SJCRH30 (cell line): ENCODE measurements at places on chromosomes 7 and 10.
A peak's percentile ranks its signal among the peaks of the same experiment; 100 is the strongest.

DNA sequence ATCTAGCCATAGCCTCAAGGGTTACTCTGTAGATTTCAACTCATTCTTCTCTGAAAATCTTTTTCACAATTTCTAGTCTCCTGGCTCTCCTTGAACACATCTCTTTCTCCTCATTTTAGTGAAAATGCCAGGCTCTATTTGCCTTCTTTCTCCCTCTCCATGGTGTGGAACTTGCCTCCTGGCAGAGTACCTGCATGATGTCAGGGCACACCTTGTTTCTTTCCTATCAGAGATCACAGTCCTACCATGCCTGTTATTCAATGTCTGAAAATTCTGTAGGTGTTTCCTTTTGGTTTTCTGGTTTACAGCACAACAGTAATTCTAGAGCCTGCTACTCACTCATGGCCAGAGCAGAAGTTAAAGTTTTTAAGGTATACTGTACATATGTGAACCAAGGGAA, 237.8 kb downstream of the ADK start:
- DNase-seq = no peak
- no peaks in the 10 kb centered on the region for H3K4me1 ChIP-seq
- H3K27me3 ChIP-seq = no peaks in the 10 kb centered on the region
- H3K4me3 ChIP-seq = no peak overlapping the region
- no peak overlapping the region for H3K27ac ChIP-seq

DNA sequence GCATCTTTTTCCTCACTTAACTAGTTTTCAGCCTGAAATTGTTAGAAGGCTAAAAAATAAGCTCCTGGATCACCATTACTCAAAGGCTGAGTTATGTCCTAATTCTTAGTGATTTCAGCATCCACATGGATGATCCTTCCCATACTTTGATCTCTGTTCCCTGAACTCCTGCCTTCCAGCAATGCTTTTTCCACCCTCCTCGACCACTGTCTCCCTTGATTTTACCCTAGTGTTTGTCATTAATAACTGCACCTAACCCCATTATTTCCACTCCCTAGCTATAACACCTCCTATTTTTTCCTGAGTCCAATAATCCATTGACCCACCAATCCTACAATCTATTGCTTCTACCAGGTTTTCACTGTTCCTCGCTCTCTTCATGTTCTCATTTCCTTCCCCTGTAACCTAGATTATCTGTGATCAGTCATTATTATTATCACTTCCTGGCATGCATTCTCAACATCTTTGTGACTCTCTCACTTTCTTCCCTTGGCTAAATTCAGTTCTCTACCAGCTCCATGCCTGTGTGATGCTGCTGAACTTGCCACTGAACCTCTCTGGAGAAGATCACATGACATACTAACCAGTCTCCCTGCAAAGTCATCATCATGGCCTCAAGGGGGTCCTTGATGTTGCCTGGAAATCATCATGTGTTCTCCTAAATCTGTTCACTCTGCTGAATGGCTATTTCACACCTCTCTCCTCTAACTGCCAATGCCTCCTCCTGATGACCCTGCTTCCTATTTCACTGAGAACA, 6.5 kb upstream of the CALU start:
- peaks cover 10% of the 10 kb centered on the region; the same call in 1 of the 2 replicates for H3K27me3 ChIP-seq
- no peak overlapping the region for H3K27ac ChIP-seq
- peaks cover 10% of the 10 kb centered on the region for H3K4me1 ChIP-seq
- H3K36me3 ChIP-seq = no peaks in the 10 kb centered on the region
- DNase-seq = no peak

DNA sequence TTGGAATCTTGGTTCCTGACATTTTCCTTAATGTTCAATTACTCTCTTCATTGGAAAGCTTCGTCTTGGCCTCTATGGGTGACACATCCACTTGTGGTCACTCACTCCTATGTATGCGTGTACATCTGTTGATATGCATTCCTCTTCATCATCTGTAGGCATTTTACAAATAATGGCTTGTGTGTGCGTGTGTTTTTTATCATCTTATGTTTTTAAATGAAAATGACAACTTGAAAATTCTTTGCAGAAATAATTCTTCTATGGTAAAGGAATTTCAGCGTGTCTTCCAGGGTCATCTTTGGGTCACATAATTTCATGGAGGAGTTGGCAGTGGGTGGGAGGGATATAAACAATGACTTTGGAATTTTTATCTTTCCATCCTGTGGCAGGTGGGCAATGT, 925.1 kb downstream of the LRMDA start:
- H3K27me3 ChIP-seq = no peaks in the 10 kb centered on the region
- H3K27ac ChIP-seq = peak overlapping the region; percentile 68
- H3K4me3 ChIP-seq = no peak overlapping the region
- DNase-seq = peak; percentile 16
- H3K36me3 ChIP-seq = no peaks in the 10 kb centered on the region
- H3K4me1 ChIP-seq = peaks cover 27% of the 10 kb centered on the region

- DNase-seq = peak; percentile 7
- H3K4me3 ChIP-seq = no peak overlapping the region
- no peaks in the 10 kb centered on the region for H3K36me3 ChIP-seq
- no peak overlapping the region for H3K27ac ChIP-seq
These were observed 218.2 kb downstream of the ANK3 start for GRCh38 chr10:60171436-60172013.

GRCh38 chr10:28326516-28327490, 23.9 kb upstream of the MPP7 start:
- H3K27ac ChIP-seq = no peak overlapping the region
- H3K27me3 ChIP-seq = no peaks in the 10 kb centered on the region
- DNase-seq = peak; percentile 50
- H3K4me1 ChIP-seq = peaks cover 23% of the 10 kb centered on the region
- no peak overlapping the region for H3K4me3 ChIP-seq

- H3K36me3 ChIP-seq = 0 out of 2 replicates have a peak, but pooled peaks cover under 1% of the 10 kb centered on the region
- H3K4me1 ChIP-seq = peaks cover 40% of the 10 kb centered on the region
- peak; percentile 74 for DNase-seq
- peak overlapping the region; percentile 25 for H3K4me3 ChIP-seq
- H3K27me3 ChIP-seq = no peaks in the 10 kb centered on the region
- peak overlapping the region; percentile 95 for H3K27ac ChIP-seq
These were observed 135.3 kb downstream of the KIAA1217 start for GRCh38 chr10:24344279-24344678.

DNA sequence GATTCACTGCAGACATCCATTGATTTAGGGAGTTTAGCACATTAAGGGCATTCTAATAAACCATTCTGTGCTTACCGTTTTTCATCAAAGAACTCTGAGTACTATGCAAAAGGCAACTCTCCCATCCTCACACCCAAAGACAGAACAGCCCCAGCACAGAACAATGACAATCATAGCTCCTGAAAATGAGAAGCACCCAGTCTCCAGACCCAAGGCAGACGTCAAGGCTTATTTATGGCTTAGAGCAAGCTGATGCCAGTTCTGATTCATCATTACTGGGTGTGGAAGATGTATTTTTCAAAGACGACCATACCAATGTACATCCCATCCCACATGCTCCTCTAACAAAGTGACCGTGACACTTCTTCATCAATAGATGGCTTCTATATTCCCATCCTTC, 67.6 kb downstream of the OSBPL3 start:
- H3K4me1 ChIP-seq = peaks cover 5% of the 10 kb centered on the region; the same call in 1 of the 2 replicates
- no peak overlapping the region for H3K4me3 ChIP-seq
- no peaks in the 10 kb centered on the region for H3K27me3 ChIP-seq

DNA sequence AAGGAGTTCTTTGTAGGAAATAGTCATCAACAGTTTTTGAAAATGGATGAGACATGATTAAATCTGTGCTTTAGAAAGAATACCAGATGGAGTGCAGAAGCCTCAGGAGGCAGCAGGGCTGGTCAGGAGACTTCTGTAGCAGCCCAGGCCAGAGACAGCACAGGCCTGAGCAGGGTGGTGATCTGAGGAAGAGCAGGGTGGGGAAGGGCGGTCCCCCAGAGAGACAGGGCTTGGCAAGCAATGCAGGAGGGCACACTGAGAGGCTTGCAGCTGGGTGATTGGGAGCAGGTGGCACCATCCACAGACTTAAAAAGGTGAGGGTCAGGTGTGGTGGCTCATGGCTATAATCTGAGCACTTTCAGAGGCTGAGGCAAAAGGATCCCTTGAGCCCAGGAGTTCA, 4.3 kb upstream of the SMKR1 start:
- no peak overlapping the region for H3K27ac ChIP-seq
- H3K4me3 ChIP-seq = no peak overlapping the region
- DNase-seq = no peak
- H3K4me1 ChIP-seq = no peaks in the 10 kb centered on the region

DNA sequence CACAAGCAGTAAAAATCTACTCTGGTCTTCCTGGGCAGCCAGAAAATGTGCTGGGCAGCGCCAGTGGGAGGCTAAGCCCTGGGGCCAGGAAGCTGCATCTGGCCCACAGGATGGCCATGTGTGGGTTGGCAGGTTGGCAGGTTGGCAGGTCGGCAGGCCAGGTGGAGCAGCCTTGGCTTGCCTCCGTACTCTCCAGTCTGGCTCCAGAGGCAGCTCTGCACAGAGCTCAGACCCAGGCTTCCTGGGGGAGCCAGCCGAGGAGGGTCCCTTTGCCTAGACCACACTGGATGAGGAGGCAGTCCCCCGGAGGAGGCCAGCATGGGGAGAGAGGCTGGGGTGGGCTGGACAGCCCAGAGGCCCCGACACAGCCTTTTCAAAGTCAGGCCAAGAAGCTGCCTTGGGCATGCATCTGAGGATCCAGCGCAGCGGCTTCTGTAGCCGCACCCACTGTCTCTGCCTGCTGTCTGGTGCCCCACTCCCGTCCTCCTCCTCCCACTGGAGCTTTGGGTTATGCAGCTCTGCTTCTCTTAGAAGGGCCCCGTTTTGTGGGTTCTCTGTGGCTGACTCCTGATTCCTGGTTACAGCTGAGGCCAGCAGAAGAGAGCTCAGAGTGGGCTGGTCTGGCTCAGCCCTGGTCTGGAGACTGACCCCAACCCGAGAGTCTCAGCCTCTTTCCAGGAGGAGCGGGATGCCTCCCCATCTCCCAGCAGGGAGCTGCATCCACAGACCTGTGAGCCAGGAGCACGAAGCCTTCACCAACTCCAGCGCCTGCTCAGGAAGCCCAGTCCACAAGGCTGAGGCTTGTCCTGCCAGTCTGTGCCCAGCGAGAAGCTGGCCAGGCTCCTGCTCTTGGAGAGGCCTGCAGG, 44.6 kb downstream of the CFAP46 start:
- DNase-seq = no peak
- H3K4me1 ChIP-seq = no peaks in the 10 kb centered on the region
- no peaks in the 10 kb centered on the region for H3K27me3 ChIP-seq
- no peaks in the 10 kb centered on the region for H3K36me3 ChIP-seq
- H3K27ac ChIP-seq = no peak overlapping the region

- DNase-seq = no peak
- no peak overlapping the region for H3K27ac ChIP-seq
- no peaks in the 10 kb centered on the region for H3K36me3 ChIP-seq
- H3K4me3 ChIP-seq = no peak overlapping the region
These were observed 33.1 kb upstream of the TMEM26 start for GRCh38 chr10:61486251-61486650.

DNA sequence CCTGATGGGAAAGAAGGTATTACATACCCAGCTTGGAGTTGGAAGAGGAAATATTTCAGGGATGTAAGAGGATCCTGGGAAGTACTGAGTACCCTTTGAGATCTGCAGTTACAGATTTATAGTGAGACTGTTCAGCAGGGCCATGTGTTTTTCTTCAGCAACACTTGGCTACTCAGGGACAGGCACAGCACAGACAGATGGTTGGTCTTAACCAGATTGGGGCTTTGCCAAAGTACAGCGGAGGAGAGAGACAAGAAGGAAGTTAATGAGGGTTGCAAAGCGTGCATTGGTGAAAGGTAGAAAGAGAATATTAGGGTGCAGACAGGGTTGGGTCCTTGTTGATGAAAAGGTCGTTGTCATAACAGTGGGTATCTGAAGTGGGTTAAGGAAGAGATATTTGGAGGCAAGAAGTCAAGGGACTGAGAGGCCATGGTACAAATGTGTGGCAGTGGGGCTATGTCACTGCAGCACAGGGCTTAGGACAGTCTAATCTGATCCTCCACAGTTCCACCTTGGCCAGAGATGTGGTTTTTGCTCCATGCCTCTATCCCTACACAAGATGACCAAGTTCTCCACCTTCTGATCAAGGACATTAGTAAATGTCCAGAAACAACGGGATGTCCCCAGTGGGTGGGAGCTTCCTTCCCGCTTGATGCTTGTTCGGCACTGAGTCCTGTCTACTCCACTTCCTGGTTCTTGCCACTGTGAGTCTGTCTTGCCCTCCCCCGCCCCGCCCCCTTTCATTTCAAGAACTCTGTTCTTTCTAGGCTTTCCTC, 18.9 kb upstream of the DNAJC1 start:
- H3K4me3 ChIP-seq = no peak overlapping the region
- no peaks in the 10 kb centered on the region for H3K4me1 ChIP-seq
- H3K27me3 ChIP-seq = no peaks in the 10 kb centered on the region
- no peak for DNase-seq

- no peaks in the 10 kb centered on the region for H3K27me3 ChIP-seq
- H3K4me1 ChIP-seq = no peaks in the 10 kb centered on the region
- H3K36me3 ChIP-seq = no peaks in the 10 kb centered on the region
- no peak overlapping the region for H3K27ac ChIP-seq
These were observed 120.3 kb upstream of the TMEM106B start for GRCh38 chr7:12090757-12091221.

DNA sequence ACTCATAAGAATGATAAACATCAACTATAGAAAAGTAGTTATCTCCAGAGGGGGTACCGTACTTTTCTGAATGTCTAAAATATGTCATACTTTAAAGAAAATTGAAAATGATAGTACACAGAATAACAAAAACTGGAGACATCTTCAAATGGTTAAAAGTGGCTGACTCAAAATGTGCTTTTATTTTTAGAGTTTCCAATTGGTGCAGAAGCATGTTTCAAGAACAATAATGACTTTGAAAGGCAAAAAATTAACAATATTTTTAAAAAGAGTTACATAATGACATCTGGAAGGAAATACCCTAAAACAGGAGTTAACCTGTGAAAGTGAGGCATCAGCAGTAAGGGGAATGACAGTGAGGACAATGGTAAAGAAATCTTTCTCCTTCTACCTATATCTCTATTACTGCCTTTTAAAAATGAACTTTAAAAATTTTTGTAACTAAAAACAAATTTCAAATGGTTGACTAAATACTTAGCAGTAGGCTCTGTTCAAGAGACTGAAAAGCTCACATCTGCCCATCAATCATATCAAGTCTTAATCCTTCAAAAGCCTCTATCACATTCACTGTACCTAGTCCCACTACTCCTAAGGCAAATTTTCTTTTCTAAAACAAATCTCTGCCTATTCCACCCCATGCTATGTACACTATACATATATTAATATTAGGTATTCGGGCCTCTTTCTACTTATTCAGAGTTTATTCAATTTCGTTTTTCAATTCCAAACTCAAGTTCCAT, 3.0 kb downstream of the ASZ1 start:
- H3K4me1 ChIP-seq = no peaks in the 10 kb centered on the region
- no peak for DNase-seq
- H3K27me3 ChIP-seq = no peaks in the 10 kb centered on the region
- H3K4me3 ChIP-seq = no peak overlapping the region
- no peak overlapping the region for H3K27ac ChIP-seq

DNA sequence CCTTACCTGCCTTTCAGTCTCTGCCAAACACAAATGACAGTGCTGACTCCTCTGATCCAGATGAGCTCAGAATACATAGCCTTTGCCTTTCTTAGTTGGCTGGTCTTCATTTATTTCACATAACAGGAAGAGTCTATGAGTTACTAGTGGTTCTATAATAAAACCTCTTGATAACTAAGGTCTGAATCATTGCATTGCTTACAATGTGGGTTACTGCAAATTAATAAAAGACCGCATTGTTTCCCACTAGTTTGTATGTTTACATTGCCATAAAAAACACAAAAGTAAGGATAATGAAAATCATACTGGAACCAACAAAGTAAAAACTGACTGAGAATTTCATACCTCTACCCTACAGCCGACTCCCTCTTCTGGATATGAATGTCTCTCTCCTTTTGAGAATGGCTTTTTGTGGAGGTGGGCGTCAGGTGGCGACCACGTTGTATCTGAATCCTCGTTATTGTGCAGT, 62.0 kb upstream of the AKR1E2 start:
- H3K27me3 ChIP-seq = no peaks in the 10 kb centered on the region
- no peak for DNase-seq
- H3K4me3 ChIP-seq = no peak overlapping the region
- no peaks in the 10 kb centered on the region for H3K36me3 ChIP-seq
